Activated CD4-positive, alpha-beta T cell treated with anti-CD3 and anti-CD28 coated beads, Interleukin-2, amount 10 ng/mL, durations not matched to agents 24 days and 14 days (primary cell): ENCODE measurements at places on chromosomes 3 and 15.

DNA sequence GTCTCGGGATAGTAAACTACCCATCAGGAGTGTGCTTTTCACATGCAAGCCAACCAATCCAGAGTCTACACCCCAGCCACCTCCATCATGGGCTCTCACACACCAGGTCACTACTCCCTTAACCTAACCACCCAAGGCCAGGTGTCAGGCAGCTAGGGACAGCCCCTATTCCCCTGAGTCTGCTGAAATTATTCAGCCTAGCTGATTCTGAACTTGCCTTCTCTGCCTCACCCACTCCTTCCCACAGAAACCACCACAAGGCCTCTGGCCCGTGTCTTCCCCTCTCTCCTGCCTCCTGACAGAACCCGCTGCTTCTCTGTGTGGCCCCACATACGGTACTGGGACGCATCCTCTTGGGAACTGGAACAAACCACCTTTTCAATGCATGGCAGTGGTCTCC lies 82.1 kb downstream of the PCSK6 start:
- no peaks in the 10 kb centered on the region for H3K36me3 ChIP-seq
- peaks cover 2% of the 10 kb centered on the region for H3K27me3 ChIP-seq
- H3K4me1 ChIP-seq = peaks cover 6% of the 10 kb centered on the region
- no peak for DNase-seq
- no peak overlapping the region for H3K4me3 ChIP-seq
- H3K27ac ChIP-seq = no peak overlapping the region

DNA sequence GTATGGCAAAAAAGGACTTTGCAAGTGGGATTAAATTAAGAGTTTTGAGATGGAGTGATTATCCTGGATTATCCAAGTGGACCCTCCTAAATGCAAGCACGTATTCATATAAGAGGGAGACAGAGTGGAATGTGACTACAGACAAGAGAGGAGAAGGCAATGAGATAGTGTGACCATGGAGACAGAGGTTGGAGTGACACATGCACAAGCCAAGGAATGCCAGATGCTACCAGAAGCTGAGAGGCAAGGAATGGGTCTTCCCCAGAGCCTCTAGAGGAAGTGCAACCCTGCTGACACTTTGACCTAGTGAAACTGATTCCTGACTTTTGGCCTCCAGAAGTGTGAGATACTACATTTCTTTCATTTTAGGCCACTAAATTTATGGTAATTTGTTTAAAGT lies 117.2 kb downstream of the UACA start:
- no peak overlapping the region for H3K4me3 ChIP-seq
- H3K27me3 ChIP-seq = peaks cover 48% of the 10 kb centered on the region
- no peaks in the 10 kb centered on the region for H3K4me1 ChIP-seq
- DNase-seq = no peak
- H3K36me3 ChIP-seq = no peaks in the 10 kb centered on the region
- no peak overlapping the region for H3K27ac ChIP-seq

DNA sequence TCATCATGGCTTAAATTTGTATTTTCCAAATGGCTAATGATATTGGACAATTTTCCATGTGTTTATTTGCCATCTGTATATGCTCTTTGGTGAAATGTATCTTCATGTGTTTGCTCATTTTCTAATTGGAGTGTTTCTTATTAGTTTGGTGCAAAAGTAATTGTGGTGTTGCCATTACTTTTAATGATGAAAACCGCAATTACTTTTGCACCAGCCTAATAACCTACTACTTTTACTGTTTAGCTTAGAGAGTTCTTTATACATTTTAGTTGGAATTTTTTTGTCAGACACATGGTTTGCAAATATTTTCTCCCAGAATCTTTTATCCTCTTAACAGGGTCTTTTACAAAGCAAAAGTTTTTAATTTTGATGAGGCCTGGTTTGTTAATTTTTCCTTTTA lies 141.0 kb upstream of the AGTR1 start:
- no peaks in the 10 kb centered on the region for H3K36me3 ChIP-seq
- no peak overlapping the region for H3K27ac ChIP-seq
- DNase-seq = no peak
- H3K27me3 ChIP-seq = no peaks in the 10 kb centered on the region
- no peaks in the 10 kb centered on the region for H3K4me1 ChIP-seq

DNA sequence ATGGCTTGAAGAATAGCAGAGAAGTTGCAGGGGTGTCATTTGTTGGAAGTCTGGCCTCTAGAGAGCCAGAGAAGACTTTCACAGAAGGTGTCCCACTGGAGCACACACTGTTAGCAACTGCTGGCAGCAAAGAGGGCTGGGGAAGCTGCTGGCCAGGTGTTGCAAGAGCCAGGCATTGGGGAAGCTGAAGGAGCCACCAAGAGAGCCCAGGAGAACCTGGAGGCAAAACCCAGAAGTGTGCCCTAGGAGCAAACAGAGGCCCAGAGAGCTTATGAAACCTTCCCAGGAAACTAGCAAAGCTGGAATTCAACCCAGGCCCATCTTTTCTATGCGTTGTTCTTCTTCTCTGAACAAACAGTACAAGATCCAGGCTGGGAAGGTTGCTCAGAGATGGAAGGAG lies 132.7 kb upstream of the TRIM42 start:
- no peak overlapping the region for H3K27ac ChIP-seq
- H3K27me3 ChIP-seq = no peaks in the 10 kb centered on the region
- H3K4me1 ChIP-seq = no peaks in the 10 kb centered on the region
- no peaks in the 10 kb centered on the region for H3K36me3 ChIP-seq
- no peak for DNase-seq

DNA sequence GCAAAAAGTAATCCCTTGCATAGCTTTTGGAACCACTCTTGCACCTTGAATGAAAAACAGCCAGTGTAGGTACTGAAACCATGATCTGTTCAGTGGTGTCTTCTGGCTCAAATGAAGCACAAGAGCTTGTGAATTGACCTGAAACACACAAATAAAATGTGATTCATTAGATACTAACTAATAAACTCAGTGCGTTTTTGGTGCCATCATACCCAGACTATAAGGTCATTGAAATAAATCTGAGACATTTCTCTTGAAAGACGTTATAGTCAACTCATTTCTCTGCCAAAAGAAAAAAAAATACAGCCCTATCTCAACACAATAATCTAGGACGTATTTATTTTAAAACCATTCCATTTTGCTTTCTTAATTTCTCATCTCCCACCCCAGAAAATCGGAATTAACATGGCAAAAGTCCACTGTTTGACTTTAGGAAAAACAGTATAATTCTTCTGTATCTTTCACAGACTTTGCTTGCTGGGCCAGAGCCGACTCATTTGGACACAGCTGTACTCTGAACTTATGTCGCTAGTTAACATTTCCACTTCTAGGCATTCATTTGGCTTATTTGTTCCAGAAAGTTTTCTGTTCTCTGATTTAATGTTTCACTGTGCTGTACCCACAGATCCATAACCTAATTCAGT lies 284.9 kb upstream of the TBL1XR1 start:
- H3K36me3 ChIP-seq = no peaks in the 10 kb centered on the region
- no peaks in the 10 kb centered on the region for H3K4me1 ChIP-seq
- no peak overlapping the region for H3K27ac ChIP-seq
- H3K27me3 ChIP-seq = no peaks in the 10 kb centered on the region
- DNase-seq = no peak
- no peak overlapping the region for H3K4me3 ChIP-seq

GRCh38 chr3:103863381-103863780 lies 1428.6 kb downstream of the ZPLD1 start:
- no peaks in the 10 kb centered on the region for H3K27me3 ChIP-seq
- H3K4me1 ChIP-seq = no peaks in the 10 kb centered on the region
- no peak overlapping the region for H3K4me3 ChIP-seq
- H3K36me3 ChIP-seq = no peaks in the 10 kb centered on the region
